ENCODE measurements at places on chromosomes 12 and 14.
A peak's percentile ranks its signal among the peaks of the same experiment; 100 is the strongest.

GRCh38 chr12:111585690-111586089 is 13.4 kb downstream of the ATXN2 start:
- DNase-seq = no peak

DNA sequence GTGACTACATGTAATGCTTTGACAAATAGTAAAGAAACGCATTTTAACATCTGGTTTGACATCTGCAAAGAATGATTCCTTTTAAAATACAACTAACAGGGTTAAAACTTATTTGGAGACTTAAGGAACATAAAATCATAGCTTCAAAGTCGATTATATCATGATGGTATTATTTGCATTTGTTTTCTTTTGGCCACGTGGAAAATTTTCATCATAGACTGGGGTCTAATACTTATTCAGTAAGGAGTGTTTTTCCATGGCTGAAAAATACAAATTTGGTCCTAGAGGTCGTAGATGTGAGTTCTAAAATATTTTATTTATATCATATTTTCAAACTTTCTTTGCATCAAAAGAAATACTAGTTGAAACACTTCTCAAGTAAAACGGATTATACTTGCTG is 31.5 kb upstream of the LMNTD1 start:
- DNase-seq = no peak

GRCh38 chr12:105409801-105410471 is 79.4 kb downstream of the C12orf75 start:
- peak; percentile 36 for DNase-seq

DNA sequence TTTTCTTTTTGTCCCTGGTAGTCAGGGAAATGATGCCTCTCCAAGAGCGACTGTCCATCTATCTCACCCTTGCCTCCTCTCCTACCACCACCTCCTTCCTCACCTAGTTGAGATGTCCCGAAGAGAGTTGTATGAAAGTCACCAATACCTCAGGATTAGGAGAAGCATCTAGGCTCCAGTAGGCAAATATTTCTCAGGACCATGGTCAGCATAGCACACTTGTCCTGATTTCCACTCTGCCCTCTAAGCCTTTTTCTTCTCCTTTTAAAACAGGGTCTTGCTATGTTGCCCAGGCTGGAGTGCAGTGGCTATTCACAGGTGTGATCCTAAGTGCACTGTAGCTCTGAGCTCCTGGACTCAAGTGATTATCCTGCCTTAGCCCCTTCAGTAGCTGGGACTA is 268.4 kb upstream of the PELI2 start:
- no peak for DNase-seq

DNA sequence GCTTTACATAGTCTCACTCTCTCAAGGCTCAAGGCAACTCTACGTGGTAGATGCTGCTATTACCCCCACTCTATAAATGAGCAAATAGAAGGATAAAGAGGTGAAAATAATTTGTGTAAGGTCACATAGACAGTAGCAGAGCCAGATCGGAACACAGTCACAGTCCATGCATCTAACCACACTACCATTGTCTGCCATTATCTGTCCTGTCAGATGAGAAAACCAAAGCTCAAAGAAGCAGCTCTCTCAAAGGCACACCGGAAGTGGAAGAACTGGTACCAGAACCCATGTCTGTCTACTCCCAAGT is 134.4 kb upstream of the NUDT4 start:
- no peak for DNase-seq

DNA sequence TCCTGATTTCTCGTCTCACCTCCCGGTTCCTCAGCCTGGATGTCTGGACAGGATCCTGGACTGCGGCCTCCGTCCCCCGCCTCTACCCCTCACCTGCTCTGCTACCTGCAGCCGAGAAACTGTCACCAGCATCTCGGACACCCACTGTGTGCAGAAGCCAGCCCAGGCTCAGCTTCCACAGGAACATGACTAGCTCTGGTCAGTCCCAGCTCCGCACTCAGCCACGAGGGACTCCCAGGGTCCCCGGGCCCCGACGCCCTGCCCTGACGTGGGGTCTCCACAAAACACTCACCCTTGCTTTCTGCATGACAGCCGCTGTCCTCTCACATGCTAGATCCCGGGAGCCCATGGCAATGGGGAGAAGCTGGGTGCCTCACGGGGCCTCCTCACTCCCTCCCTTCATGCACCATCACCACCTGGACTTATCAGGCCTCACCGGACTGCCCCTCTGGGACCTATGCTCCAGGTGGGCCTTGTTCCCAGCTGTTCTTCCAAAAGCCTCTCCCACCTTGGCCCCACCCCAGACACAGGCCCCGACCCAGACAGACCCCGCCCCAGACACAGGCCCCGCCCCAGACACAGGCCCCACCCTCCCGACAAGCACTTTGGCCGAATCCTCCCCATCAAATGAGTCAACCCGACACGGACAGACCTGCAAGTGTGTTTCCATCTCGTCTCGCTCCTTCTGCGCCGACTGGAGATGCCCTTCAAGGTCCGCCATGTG is 26.9 kb upstream of the ANKLE2 start:
- DNase-seq = no peak

- DNase-seq = peak; percentile 16
Measured at GRCh38 chr14:105126981-105127329, 41.6 kb downstream of the JAG2 start.

DNA sequence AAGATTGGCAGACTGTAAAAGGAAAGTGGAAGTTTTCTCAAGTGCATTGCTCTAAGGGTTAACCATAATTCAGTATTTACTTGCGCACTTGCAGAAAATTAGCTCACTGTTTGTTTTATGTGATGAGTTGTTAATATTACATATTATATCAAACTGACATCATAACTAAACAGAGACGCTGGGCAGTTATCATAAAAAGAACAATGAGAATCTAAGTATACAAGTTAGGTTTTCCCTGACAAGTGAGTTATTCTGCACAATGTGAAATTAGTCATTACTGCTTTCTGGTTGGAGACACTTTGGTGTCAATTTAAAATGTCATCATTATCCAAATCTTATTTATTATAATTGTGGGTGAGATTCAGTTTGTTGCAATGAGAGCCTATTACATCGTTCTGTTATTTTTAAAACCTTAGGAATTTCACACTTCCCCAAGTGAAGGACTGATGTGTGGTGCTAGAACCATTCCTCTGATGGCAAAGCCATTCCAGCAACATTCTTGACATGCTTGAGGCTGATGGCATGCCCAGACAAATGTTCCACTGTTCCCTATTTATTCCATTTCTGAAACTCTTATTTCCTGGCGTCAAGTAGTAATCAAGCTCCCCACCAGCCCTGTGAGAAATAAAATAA is 90.1 kb upstream of the FLRT2 start:
- DNase-seq = peak; percentile 66

DNA sequence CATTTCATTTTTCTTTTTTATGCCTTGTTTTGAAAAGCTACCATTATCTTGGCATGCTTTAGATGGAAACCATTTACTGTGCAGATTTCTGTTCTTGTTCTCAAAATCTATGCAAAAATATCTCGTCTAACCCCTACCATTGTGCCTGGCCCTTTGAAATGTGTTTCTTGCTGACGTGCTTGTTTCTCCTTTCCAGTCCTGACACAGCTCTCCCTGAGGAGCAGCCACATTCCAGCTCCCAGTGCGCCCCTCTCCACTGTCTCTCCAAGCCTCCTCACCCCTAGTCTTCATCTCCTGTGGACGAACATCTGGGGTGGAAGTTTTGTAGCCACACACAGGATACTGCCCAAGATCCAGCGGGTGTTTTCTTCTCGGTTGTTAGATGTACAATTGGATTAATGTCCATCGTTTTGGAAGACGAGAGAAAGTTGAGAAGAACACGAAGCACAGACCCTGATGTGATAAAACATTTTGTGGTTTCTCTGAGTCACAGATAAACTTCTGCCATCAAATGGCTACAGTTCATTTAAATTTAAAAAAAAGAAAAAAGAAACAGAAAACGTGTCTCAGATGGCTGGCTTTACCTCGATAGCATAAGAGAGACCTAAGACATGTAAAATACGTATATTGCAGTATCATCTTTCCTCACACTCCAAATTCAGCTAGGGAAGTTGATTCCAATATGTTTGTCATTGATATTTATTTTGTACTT is 21.9 kb upstream of the FGD4 start:
- DNase-seq = no peak

GRCh38 chr12:50050410-50051098 is 6.8 kb upstream of the ASIC1 start:
- no peak for DNase-seq
